GM12878 (cell line): ENCODE measurements at places on chromosomes 2 and 18. TPM values are rescaled to one million over a fixed set of nuclear protein-coding genes. Genes with fewer than 3 reads are reported as not detected.
A peak's percentile ranks its signal among the peaks of the same experiment; 100 is the strongest.

- H3K4me1 ChIP-seq = no peaks in the 10 kb centered on the region
- no peak for DNase-seq
- H3K36me3 ChIP-seq = no peaks in the 10 kb centered on the region
- H3K4me3 ChIP-seq = no peak overlapping the region
- no peak overlapping the region for H3K27ac ChIP-seq
Observed at GRCh38 chr2:205640716-205641115, 41.6 kb upstream of the NRP2 start.

DNA sequence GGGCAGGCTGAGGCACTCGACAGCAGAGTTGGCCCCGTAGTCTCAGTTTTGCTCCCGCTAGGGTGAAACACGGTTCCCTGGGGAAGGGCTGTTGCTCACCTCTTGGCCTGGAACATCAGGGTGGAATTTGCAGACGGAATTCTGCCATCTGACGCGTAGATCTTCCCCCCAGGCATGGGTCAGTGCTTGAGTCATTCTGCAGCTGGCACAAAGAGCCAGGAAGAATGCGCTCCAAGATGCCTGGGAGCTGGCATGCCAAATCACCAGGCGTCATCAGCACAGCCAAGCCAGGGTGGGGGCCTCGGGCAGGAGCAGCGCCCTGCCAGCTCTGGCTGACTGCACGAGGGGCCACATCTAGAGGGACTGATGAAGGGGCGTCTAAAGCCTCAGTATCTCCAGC lies 42.7 kb downstream of the ODC1 start:
- no peak overlapping the region for H3K4me3 ChIP-seq
- peaks cover 34% of the 10 kb centered on the region for H3K4me1 ChIP-seq
- DNase-seq = no peak

DNA sequence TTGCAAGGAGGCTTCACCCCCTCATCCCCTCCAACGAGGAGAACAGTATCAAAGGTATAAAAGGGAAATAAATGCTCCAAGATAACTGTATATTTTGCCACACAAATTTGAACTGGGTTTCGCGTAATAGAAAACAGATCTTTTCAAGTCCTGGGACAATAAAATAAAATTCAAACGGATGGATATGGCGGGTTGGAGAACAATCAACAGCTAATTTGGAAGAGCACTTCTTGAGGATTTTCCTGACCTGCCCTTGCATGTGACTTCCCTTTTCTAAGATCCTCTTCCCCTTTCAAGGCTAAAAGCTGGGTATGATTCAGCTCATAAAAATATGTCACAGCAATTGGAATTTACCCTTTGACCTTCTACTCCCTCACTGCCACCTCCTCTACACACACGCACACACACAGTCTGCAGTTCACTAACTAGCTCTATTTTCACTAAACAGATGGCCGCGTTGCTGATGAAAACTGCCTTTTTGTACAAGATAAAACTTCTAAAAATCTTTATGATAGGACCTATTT lies 386.9 kb downstream of the FIGN start:
- no peak overlapping the region for H3K4me3 ChIP-seq
- H3K27me3 ChIP-seq = no peaks in the 10 kb centered on the region; the same call in 1 of the 2 replicates
- no peaks in the 10 kb centered on the region for H3K4me1 ChIP-seq
- no peaks in the 10 kb centered on the region for H3K36me3 ChIP-seq
- no peak overlapping the region for H3K27ac ChIP-seq
- DNase-seq = no peak

DNA sequence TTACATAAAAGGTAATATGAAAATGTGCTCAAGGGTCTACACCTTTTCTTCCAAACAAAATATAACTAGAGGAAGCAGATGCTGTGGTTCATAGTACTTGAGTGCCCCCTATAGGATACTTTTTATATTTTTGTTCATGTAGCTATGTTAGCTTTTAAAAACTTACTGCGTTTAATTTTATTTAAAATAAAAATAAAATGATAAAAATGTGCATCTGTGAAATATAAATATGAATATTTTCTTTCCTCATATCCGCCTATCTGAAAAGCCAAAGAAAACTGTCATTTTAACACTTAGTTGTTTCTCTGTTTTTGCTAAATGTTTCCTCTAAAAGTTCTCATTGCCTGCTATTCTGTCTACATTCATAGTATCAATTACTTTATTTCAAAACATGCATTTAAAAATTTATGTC lies 9.6 kb upstream of the LRP1B start:
- no peaks in the 10 kb centered on the region for H3K36me3 ChIP-seq
- no peak overlapping the region for H3K27ac ChIP-seq
- DNase-seq = no peak
- H3K27me3 ChIP-seq = no peaks in the 10 kb centered on the region
- no peaks in the 10 kb centered on the region for H3K4me1 ChIP-seq

DNA sequence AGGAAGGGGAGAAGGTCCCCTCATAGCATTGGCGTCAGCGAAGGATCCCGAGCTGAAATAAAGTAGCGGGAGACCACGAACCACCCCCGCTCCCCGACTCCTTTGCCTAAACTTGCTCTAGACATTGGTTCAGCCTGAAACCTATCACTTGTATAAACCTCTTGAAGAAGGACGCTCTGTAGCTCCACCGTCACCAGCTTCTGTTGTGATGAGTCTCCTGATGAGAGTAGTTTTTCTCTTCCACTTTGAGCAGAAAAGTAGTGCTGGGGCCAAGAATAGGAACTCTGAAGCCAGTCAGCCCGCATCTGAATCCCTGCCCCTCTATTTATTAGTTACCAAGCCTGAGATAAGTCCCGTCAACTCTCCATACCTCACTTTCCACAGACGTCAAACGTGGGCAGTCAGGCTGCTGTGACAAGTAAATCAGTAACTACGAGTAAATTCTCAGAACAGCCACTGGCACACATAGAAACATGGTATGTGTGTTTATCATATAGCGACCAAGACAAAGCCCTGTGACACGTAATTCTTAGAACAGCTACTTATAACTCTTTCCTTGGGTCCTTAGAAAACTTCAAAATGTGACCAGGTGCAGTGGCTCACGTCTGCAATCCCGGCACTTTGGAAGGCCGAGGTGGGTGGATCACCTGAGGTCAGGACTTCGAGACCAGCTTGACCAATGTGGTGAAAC lies 61.7 kb downstream of the CD226 start:
- H3K4me1 ChIP-seq = no peaks in the 10 kb centered on the region; the same call in 1 of the 2 replicates
- H3K27ac ChIP-seq = peak overlapping the region; percentile 60
- H3K36me3 ChIP-seq = peaks cover 11% of the 10 kb centered on the region
- peak; percentile 72 for DNase-seq
- H3K4me3 ChIP-seq = no peak overlapping the region

GRCh38 chr2:68908392-68908970 lies 37.3 kb upstream of the BMP10 start:
- H3K36me3 ChIP-seq = no peaks in the 10 kb centered on the region
- H3K4me3 ChIP-seq = no peak overlapping the region
- H3K4me1 ChIP-seq = peaks cover 16% of the 10 kb centered on the region
- peak overlapping the region; percentile 93 for H3K27ac ChIP-seq
- DNase-seq = peak; percentile 68

- no peak overlapping the region for H3K4me3 ChIP-seq
- H3K4me1 ChIP-seq = peaks cover 36% of the 10 kb centered on the region
- no peaks in the 10 kb centered on the region for H3K27me3 ChIP-seq
- no peaks in the 10 kb centered on the region for H3K36me3 ChIP-seq
- no peak for DNase-seq
Observed at GRCh38 chr2:216492597-216493333, 5.9 kb upstream of the RPL37A start.

DNA sequence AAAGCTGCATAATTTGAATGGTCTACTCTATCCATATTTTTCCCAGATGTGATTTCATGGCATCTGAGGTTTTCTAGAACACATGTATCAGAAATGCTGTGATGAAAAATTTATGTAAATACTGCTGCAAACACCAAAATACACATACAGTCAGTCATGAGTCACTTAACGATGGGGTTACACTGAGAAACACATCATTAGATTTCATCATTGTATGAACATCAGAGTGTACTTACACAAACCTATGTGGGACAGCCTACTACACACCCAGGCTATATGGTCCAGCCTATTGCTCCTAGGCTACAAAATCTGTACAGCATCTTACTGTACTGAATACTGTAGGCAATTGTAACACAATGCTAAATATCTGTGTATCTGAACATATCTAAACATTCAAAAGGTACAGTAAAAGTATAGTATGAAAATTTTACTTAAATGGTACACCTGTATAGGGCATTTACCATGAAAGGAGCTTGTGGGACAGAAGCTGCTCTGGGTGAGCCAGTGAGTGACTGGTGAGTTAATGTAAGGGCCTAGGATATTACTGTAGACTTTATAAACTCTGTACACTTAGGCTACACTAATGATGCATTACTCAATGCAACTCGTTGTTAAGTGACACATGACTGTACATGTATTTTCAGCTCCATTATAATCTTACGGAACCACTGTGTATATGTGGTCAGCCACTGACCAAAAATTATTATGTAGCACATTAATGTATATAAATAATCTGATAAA lies 33.5 kb downstream of the PNO1 start:
- no peak overlapping the region for H3K27ac ChIP-seq
- no peaks in the 10 kb centered on the region for H3K4me1 ChIP-seq
- no peaks in the 10 kb centered on the region for H3K27me3 ChIP-seq
- no peak overlapping the region for H3K4me3 ChIP-seq

Gene KYNU
- 36.8 and 38.6 TPM in 2 replicates for total RNA-seq

Gene ERBB4
- total RNA-seq = 0.03 TPM in 1 of 2 replicates, not detected in the other

Gene ARL6IP6
- 23.5 and 26.6 TPM in 2 replicates for total RNA-seq

Gene PLEKHH2
- total RNA-seq = not detected in 2 replicates

Gene SPRED2
- total RNA-seq = 23.9 and 25.6 TPM in 2 replicates
